ENCODE measurements at places on chromosomes 5 and 9.

GRCh38 chr5:168332042-168332441 lies 40.6 kb downstream of the WWC1 start:
- DNase-seq = no peak

- no peak for DNase-seq
These were observed 306.4 kb upstream of the PANK3 start for GRCh38 chr5:168885324-168886120.

DNA sequence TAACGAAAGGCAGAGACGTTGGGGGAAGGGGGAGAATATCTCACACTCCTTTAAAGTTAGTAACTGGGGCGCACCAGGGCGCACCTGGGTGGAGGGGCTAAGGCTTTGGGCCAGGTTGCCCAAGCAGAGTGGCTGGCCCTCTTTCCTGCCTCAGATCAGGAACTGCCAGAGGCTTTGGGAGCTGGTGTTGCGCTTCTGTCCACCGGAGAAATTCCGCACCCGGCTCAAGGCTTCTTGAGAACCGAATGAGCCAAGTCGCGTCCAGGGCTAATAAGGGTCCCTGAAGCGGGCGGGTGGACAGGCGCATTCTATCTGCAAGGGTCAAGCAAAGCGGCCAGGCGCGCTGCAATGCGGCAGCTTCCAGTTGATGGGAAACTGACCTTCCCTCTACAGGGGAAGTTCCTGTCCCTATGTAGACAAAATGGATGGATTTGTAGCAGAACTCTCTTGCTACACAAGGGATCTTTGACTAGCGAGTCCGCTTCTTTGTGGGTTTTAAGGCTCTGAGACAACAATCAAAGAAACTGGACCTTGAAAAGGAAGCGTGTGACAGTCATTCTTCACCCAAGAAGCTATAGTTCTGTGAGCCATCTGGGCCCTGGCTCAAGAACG lies 5.5 kb downstream of the PAX5 start:
- DNase-seq = no peak

- no peak for DNase-seq
These were observed 14.5 kb downstream of the ZSWIM6 start for GRCh38 chr5:61346511-61346910.

DNA sequence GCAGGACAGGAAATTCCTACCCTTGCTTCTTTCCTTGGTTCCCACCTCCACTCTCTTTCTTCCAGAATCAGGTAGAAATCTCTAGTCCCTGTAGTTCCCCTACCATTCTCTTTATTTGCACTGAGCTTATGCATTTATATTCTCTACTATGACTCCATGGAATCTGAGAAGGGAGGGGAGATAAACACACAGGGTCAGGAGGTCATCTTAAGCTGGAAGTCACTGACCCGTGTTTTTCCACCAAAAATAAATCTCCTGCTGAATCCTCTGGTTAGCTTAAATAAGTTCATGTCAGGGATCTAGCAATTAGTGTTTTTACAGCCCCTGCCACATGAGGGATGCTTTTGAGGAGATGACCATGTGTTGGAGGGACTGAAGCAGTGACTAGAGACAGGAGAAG lies 3.7 kb downstream of the ACTL7B start:
- no peak for DNase-seq

DNA sequence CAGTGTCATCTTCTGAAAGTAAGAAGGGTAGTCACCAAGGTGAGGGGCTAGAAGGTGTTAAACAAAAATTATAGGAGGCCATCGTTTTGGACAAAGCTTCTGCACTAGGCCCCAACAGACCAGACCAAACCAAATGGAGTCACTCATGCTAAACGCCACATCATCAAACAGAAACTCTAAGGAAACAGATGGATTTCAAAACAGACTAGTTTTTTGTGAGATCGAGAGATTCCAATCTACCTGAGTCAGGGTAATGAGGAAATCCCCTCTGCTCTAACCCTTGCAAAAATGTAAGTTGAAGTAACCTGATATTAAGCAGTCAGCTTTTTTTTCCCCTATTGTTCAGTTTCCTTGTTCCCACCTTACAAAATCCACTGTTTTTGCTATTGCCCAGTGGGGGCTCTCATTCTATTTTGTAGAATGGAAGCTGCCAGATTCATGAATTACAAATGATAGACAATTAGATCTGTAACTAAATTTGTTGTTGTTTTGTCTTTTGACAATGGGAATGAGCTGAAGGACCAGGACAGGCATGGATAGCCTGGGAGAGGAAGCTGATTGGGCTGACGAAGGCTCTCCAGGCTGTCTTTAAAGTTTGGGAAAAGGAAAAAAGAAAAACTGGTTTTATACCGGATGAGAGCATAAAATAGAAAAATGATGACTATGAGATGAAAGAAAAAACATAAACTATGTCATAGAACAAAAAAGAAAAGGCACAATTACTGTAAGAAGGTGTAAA lies 94.7 kb upstream of the ADAMTSL1 start:
- DNase-seq = no peak

GRCh38 chr5:159508344-159508743 lies 178.1 kb upstream of the IL12B start:
- DNase-seq = no peak

DNA sequence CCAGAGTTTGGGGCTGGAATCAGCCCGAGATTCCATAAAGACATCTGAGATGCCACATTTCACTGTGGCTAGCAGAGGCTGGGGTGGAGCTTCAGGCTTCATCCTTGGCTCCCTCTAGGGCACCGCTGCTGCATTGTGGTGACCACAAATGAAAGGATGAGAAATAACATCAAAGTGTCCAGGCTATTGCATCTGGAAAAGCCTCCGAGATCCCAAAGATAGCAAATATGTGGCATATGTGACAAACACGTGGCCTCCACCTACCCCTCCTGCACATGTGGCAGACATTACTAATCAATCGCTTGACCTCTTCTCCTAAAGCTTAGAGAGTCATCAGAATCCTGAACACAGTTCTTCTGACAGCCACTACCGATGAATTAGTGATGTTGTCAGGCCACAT lies 4.5 kb downstream of the SPARC start:
- no peak for DNase-seq

- DNase-seq = no peak
These were observed 5.7 kb downstream of the SPRY4 start for GRCh38 chr5:142319105-142319504.

DNA sequence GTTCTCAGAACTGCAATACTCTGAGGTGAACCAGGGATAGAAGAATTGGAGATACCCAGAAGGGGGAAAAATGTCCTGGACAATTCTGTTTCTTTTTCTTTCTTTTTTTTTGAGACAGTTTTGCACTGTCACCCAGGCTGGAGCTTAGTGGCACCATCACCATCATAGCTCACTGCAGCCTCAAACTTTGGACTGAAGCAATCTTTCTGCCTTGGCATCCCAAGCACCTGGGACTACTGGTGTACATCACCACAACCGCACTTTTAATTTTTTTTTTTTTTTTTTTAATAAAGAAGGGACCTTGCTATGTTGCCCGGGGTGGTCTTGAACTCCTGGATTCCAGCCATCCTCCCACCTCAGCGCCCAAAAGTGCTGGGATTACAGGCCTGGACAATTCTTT lies 1.9 kb downstream of the EMB start:
- no peak for DNase-seq

DNA sequence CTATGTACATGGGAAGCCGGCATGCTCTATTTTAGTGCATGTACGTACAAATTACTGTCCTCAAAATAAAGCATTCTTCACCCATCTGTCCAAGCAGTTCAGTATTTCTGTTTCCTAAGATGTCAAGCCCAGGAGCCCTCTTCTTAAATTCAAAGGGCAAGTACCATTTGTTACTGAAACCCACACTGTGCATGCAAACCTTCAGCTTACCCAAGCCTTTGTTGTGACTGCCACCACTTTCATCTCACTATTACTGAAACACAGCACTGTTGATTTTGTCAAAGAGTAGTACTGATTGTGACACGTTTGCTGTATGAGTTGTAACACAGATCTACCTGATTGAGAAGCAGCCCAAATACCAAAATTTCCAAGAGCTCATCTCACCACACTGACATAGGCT lies 390.4 kb upstream of the IZUMO3 start:
- no peak for DNase-seq

GRCh38 chr5:102932781-102933180 lies 177.7 kb downstream of the PAM start:
- no peak for DNase-seq

DNA sequence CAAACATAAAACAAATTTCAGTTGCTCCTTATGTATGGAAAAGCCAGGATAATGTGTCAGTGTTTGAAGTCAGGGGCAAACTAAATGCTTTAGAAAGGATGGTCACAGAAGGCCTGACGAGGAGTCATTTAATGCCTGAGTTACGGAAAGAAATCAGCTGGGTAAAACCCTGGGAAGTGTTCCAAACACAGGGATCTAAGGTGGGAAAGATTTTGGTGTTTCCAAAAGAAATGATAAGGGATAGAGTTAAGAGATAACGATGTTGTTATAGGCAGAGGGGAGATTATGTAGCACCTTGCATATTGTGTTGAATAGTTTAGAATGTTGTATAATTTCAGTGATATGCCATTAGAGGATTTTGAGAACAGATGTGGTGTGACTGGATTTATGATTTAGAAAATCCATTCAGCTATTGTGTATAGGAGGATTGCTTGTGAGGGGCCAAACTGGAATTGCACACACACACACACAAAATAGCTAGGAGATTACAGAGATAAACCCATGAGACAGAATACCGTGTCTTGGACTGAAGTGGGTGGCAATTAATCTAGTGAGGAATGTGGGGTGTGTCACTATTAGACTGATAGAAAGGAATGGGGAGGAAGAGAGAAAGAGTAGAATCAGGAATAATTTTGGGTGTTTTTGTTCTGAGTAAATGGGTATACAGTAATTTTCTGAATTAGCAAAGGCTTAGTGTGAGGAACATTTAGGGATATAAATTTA lies 274.2 kb upstream of the DAB2 start:
- DNase-seq = no peak

DNA sequence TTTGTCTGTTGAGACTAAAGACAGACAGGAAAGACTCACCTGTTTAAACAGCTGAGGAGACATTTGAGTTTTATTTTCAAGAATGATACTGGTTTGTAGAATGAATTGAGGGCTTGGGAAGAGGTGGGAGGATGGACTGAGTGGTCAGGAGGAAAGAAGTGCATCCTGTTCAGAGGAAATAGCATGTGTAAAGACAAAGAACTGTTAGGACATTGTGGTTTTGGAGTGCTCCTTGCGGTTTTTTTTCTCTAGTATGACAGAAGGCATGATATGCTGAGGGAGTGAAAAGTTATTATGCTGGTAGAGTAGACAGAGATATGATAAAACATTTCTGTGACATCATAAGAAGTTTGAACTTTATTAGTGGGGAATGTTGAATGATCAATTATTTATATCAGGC lies 270.7 kb upstream of the ELAVL2 start:
- DNase-seq = no peak

- DNase-seq = no peak
These were observed 242.3 kb downstream of the CAAP1 start for GRCh38 chr9:26650325-26650724.

DNA sequence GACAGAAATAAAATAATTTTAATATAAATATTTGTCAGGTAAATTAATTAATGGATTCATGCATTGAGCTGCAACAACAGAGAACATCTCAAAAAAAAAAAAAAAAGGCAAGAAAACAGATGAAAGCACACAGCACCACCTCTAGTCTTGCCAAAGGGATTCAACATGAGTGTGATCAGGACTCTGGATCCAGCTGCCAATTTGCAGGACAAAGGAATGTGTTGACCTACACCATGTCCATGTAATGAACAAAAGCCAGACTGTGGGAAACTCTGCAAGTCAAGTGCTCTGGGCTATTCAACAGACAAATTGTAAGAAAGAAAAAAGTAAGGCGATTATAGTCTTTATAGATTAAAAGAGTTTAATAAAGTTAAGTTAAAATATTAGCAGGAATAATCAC lies 769.3 kb downstream of the TLR4 start:
- DNase-seq = no peak

DNA sequence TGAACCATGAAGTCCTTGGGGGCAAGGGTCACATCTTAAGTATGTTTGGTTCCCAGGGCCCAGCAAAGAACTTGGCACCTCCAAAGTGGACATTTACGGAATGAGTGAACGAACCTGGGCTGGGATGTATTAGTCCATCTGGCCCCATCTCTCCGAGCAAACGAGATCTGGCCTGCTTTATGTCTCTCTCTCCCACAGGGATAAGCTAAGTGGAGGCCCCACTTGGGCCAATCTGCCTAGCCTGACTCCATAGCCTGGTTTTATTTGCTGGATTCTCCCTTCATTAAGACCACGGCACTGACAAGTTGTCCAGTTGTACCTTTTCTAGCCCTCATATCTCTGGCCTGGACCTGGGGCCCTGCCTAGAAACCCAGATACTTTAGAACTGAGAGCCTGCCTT lies 2.1 kb downstream of the TTLL11 start:
- no peak for DNase-seq

- no peak for DNase-seq
These were observed 167.8 kb downstream of the PAM start for GRCh38 chr5:102922799-102923477.

- no peak for DNase-seq
These were observed 5.8 kb upstream of the HAND1 start for GRCh38 chr5:154483654-154484392.

GRCh38 chr5:168672888-168673287 lies 93.7 kb upstream of the PANK3 start:
- no peak for DNase-seq

DNA sequence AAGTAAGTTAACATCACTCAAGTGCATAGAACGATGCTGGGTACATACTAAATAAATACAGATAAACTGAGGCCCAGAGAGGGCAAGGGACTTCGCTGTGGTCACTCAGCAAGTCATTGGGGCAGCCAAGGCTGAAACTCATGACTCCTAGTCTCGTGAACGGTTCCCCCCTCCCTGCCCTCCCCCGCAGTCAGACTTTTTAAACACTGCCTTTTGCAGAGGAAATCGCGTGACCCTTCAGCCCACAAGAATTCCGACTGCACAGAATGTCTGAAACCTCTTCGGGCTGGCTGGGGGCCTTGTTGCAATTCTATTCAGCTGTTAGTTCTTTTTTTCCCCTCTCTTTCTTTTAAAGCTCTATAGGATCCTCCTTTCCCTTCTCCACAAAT lies 28.1 kb downstream of the NEK6 start:
- DNase-seq = peak; percentile 88

GRCh38 chr9:95007226-95007869 lies 280.8 kb downstream of the AOPEP start:
- no peak for DNase-seq

- DNase-seq = peak; percentile 77
These were observed 31.5 kb downstream of the RAPGEF1 start for GRCh38 chr9:131708226-131709002.

DNA sequence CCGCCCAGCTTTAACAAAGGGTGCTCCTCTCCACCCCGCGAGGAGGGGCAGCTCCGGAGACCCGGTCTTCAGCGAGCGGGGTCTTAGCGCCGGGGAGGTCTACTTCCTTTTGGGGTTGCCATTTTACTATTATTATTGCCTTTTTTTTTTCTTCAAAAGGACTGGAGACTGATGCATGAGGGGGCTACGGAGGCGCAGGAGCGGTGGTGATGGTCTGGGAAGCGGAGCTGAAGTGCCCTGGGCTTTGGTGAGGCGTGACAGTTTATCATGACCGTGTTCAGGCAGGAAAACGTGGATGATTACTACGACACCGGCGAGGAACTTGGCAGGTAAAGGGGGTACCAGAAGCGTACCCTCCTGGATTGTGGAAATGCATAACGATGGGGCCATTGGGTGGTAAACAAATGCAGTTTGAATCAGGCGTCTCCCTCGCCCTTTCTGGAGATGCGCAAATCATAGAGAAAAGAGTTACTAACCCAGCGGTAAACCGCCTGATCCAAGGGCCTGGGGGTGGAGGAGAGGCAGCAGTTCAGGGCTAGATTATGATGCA lies 1.2 kb downstream of the DAPK1 start:
- peak; percentile 25 for DNase-seq
